ENCODE measurements at places on chromosomes 2 and 18.

GRCh38 chr2:129812071-129812470, 167.4 kb upstream of the RAB6C start:
- no peak for DNase-seq

DNA sequence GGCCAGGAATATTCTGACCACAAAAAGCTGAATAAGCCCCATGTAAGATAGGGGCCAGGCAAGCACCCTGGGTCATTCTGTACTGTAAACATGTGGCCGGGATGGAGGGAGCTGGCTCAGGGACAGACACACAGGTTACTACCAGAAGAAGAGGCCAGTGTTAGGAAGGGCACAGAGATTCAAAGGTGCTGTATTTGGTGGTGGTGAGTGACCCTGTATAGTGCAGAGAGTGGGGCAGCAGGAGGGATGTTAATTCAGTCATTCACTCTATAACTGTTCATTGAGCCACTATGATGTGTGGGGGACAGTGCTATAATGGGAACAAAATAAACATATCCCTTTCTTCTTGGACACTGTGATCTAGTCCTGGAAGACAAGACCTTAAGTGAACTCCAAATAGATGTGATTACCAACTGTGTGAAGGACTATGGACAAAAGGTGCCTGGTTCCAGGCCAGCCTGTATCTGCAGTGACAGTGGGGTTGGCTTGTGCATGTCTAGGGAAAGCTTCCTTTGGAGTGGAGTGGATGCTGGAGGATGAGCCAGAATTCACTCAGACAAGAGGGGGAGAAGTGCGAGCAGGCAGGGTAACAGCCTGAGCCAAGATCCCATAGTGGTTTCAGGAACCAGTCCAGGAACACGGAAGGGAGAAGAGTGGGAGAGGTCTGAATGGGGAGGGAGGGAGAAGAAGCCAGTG, 8.3 kb downstream of the MOCOS start:
- no peak for DNase-seq

DNA sequence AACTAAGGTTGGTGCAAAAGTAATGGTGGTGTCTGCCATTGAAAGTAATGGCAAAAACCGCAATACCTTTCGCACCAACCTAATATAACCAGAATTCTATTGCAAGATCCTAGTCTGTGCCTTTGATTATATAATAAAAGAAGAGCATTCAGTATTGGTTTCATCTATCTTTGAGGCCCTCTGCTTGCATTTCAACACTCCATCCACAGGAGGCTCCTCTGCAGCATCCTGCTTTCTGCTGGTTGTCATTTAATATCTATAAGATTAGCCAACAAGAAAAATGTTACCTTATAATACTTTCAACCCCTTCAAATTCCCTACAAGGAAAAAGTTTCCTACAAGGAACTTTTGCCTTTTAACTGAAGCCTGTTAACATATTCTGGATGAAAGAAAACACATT, 139.2 kb downstream of the CDCA7 start:
- no peak for DNase-seq

DNA sequence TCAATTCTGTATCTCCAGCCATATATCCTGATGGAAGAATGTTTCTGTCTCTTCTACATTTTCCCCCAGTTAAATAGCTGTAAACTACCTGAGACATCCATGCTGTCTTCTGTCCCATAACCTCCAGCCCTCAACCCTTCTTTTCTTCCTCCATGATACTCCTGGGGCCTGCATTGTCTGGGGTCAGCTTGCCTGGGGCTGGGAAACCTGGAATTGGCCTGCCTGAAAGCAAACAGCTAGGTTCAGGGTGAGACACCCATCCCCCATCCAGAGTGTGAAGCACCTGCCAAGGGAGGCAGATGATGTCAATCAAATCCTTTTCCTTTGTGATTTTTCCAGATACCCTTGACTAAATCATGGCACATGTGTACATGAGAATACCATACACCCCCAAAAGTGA, 313.7 kb upstream of the MGAT5 start:
- DNase-seq: no peak

DNA sequence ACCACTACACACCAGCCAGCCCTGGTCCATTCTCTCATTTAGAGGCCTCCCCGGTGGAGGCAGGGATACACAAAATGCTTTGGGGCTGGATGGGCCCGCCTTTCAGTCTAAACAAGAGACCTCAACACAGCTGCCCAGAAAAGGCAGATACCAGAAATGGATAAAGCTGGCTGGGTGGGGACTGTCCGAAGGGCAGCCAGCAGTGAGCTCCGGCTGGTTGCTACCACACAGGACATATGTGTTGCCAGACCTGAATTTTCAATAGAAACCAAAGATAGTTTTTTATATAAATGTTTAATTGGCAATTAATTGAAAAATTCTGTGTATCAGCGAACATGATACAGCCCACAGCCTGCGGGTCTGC, 1.4 kb downstream of the GPBAR1 start:
- DNase-seq: no peak

All from head of caudate nucleus (tissue), 42 donors.